ENCODE measurements at places on chromosomes 5 and 9. TPM values are rescaled to one million over a fixed set of nuclear protein-coding genes. Genes with fewer than 3 reads are reported as not detected.

Gene FAM169A
- 0.81 TPM for total RNA-seq

Gene C9orf50
- not detected for total RNA-seq

Gene FST
- 2.1 TPM for total RNA-seq

Gene ELAVL2
- 0.35 TPM for total RNA-seq

Gene CEMIP2
- total RNA-seq: 111 TPM

Gene CHD1
- total RNA-seq: 26.0 TPM

Gene PCDHA1
- not detected for total RNA-seq

Gene TAF11L5
- total RNA-seq: not detected

Gene UNC13B
- 92.3 TPM for total RNA-seq

Gene HSPB3
- 0.32 TPM for total RNA-seq

Gene SCGB3A1
- total RNA-seq: 88.8 TPM

Gene HAVCR2
- total RNA-seq: 50.9 TPM

Gene CEP72
- total RNA-seq: 13.1 TPM

Gene TRMT10B
- total RNA-seq: 7.5 TPM

Gene ANKRA2
- total RNA-seq: 13.8 TPM

Gene PCDHGB1
- 2.1 TPM for total RNA-seq

Gene SLC1A3
- 27.5 TPM for total RNA-seq

Gene MEF2C
- 46.1 TPM for total RNA-seq

Gene WDR38
- not detected for total RNA-seq

Gene HAVCR1
- total RNA-seq: 0.31 TPM

Gene ACTL7B
- total RNA-seq: not detected

Gene HMMR
- 8.8 TPM for total RNA-seq

Gene GDNF
- total RNA-seq: not detected

Gene UGT3A1
- total RNA-seq: not detected

Gene IFNK
- total RNA-seq: not detected

Gene OTULINL
- total RNA-seq: 54.7 TPM

Data from left lung (tissue), 14 donors.